ENCODE measurements at places on chromosomes 1 and 21.
A peak's percentile ranks its signal among the peaks of the same experiment; 100 is the strongest.

DNA sequence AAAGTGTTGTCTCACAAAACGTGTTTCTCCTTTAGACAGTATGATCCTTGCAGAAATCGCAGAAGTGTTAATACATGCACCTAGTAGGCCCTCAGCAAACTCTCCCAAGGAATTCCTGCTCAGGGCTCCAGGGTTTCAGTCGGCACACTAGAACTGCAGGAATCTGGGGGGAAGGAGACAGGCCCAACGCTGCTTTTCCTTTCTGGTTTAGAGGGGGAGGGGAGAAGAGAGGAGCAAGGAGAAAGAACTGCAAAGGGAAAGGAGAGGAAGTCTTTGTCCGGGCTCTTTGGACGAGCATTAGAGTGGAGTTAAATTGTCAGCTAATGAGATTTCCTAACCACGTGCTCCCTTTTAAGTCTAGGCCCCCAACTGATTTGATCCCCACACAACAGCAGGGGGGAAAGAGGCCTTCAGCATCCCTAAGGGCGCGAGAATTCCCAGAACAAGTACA lies 103.7 kb upstream of the SOD1 start:
- DNase-seq, result no peak

GRCh38 chr1:229699613-229700267 lies 73.7 kb downstream of the URB2 start:
- DNase-seq, result no peak

- no peak for DNase-seq
These were observed 7.9 kb downstream of the KIF21B start for GRCh38 chr1:201015551-201016091.

- peak; percentile 21 for DNase-seq
These were observed 20.2 kb downstream of the CAPZB start for GRCh38 chr1:19465123-19465522.

GRCh38 chr21:36509973-36510664 lies 30.2 kb upstream of the CLDN14 start:
- no peak for DNase-seq

DNA sequence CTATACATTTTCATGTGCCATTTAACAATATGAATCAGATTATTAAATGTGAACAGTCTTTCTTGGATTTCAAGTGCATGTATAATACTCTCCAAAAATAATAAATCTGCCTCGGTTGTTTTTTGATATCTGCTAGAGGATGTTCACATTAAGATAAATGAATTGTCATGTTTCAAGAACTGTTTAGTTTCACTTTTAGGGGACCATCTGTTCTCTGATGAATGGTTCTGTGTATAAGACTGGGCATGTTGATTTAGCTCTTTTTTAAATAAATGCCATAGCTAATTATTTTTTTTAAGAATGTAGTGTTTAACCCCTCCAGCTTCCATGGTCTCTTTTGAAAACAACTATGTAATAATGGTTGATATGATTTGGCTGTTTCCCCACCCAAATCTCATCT lies 1245.1 kb upstream of the ADGRL4 start:
- no peak for DNase-seq

DNA sequence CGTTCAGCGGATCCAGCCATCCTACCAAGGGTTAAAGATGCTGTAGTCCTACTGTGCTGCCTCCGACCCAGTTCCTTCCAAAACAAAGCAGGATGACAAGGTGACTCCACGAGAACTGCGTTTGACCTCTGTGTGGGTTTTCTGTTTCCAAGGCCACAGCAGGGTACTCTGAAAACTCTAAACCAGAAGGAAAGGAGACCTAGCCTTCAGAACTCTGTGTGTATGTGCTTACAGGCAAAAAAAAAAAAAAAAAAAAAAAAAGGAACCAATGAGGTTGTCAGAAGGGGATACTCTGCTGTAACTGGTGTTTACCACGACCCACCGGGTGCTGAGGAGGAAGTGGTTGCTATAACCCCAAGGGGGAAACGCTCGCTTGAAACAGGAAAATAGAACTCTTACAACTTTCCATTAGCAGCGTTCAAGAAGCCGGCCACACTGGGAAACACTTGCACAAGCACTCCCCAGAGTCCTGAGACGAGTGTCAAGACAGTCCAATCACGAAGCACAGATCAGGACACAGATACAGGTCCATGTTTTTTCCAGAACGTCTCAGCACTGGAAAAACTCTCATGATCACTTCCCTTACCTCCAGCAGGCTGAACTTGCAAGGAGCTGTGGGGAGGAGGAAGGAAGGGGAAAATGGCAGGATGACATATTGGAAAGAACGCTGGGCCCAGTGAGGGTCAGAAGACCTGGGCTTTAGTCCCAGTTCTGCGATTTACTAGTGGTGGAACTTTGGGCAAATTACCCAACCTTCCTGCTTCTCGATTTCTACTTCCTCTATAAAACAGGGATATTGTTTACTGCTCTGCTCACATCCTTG lies 64.0 kb downstream of the ITPKB start:
- no peak for DNase-seq

DNA sequence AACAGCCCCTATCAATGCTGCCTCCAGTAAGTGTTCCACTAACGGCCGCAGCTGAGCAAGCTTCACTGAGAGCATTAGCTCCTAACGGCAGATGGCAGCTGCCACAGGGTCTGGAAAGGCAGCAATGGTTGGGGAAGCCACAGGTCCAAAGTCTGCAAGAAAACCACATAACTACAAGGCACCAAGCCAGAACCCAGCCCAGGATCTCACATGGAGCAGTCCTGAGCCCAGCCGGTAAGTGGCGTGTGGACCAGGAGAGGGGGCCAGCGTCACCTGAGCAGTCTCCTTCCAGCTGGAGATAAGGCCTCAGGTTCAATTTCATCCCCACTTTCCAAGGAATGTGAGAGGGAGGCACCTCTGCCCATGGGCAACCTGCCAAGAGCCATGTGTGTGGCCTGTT lies 13.2 kb downstream of the SYT2 start:
- DNase-seq, result peak; percentile 20

DNA sequence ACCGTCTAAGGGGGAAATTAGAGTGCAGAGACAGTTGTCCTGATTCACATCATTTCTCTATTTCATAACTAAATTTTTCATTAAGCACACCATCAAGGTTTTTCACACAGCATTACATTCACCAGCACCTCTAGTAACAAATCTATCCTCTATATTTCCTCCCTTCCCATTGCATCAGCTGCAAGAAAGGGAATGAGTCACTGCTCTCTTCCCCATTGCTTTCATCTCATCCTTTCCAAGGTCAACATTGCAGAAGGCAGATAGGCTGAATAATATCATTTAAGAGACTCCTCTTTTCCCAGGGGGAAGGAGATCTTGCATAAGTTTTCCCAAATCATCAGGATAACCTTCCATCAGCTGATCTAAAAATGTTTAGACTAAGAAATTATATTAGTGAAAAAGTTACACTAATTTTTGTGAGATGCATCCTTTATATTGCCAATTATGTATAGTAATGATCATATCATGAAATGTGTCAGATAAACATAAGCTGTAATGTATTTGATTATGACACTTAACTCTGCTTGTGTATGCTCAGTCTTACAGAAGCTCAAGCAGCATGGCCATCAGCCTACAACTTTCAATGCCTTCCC lies 4.3 kb downstream of the INTS7 start:
- no peak for DNase-seq

DNA sequence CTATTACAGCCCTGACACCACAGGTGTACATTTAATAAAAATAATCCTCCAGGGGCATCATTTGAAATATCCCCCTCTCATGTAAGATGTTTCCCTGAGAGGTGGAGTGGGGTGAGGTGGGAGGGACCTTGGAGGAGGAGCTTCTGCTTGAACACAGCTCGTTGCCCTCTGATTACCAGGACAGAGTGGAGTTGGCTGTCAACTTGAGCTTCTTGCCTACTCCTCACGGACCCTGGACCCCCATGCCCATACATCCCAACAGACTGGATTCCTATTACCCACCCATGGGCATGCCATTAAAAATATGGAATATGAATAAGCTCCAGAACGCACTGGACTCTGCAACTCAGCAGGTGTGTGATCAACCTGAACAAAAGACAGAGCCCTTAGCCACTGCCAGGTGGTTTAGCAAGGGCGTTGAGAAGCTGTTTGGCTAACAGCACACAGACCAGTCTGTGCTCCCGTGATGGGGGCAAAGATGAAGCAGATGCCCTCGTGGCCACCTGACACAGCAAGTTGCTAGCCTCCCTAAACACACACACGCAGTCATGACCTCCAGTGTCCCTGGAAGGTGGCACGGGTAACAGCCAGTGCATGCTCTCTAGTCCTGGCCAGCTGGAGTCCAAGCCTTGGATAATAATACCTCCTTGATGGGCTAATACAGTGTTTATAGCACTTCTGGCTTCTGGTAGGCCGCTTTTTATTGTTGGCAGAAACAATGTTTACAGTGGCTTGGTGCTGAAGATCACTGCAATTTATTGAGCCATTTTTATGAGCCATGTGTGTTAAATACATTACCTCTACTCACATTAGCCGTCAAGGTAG lies 155.0 kb downstream of the TOMM20 start:
- DNase-seq, result peak; percentile 98

- DNase-seq, result peak; percentile 59
These were observed 3.1 kb downstream of the PBX1 start for GRCh38 chr1:164562061-164562460.

GRCh38 chr1:157984469-157984868 lies 9.0 kb upstream of the KIRREL1 start:
- DNase-seq, result no peak

DNA sequence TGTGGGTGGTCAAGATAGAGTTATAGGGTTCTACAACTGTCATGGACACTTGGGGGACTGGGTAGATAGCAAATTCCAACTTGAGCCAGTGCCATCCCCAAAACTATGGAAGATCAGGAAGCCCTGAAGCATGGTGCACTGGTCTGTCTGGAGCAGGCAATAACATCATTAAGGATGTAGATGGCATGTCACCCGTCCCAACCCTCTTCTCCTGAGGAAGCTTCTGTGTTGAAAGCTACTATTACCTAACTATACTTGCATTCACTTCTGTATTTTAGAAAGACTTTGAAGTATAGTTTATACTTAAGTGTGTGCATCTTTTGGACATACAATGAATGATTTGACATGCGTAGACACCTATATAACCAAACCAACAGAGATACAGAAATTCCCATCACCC lies 32.9 kb downstream of the RABIF start:
- no peak for DNase-seq

DNA sequence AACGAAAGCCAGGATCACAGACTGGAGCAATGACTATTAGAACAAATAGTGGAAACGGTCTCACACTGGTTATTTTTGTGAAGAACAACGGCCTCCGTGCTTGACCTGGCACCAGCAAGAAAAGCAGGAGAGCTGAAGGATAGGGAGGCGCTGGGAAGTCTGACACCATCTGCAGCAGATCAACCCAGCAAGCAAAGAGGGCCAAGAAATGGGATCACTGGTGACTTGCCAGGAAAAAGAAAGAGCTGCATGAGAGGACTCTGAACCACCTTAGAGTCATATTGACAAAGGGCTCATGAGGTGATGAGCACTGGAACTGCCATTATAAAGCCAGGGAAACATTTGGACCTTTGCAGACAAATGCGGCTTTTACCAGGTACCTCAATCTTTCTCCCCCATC lies 25.0 kb downstream of the MTOR start:
- no peak for DNase-seq

GRCh38 chr1:76547916-76548315 lies 319.4 kb upstream of the ST6GALNAC5 start:
- no peak for DNase-seq

- DNase-seq, result no peak
These were observed 494.8 kb downstream of the RWDD3 start for GRCh38 chr1:95728841-95729240.

DNA sequence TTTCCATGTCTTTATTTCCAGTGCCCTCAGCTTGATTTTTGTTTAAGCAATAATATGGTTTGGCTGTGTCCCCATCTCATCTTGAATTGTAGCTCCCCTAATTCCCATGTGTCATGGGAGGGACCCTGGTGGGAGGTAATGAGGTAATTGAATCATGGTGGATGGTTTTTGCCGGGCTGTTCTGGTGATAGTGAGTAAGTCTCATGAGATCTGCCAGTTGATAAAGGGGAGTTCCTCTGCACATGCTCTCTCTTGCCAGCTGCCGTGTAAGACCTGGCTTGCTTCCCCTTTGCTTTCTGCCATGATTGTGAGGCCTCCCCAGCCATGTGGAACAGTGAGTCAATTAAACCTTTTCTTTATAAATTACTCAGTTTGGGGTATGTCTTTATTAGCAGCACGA lies 559.6 kb upstream of the ADAMTS5 start:
- DNase-seq, result no peak

- DNase-seq, result no peak
These were observed 7.4 kb downstream of the LDLRAP1 start for GRCh38 chr1:25550683-25551310.

DNA sequence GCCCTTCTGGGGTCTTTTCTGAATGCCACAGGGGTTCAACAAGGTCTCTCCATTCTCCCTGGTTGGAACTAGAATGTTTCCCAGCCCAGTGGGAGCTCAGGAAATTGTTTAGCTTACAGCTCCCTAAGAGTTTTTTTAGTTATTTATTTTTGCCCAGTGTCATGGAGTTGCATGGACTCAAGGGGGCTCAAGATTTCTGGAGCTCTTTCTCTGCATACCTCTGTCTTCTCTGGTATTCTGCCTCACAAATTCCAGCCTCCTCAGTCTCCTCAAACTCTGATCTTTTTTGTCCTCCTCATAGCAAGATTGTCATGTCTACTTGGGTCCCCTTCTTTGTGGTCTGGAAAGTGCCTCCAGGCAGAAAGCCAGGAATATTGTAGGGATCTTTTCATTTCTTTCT lies 15.9 kb upstream of the PPP2R5A start:
- DNase-seq, result no peak

GRCh38 chr1:206654828-206655227 lies 19.5 kb downstream of the DYRK3 start:
- no peak for DNase-seq

GRCh38 chr1:168706391-168706992 lies 22.5 kb downstream of the DPT start:
- DNase-seq, result no peak

DNA sequence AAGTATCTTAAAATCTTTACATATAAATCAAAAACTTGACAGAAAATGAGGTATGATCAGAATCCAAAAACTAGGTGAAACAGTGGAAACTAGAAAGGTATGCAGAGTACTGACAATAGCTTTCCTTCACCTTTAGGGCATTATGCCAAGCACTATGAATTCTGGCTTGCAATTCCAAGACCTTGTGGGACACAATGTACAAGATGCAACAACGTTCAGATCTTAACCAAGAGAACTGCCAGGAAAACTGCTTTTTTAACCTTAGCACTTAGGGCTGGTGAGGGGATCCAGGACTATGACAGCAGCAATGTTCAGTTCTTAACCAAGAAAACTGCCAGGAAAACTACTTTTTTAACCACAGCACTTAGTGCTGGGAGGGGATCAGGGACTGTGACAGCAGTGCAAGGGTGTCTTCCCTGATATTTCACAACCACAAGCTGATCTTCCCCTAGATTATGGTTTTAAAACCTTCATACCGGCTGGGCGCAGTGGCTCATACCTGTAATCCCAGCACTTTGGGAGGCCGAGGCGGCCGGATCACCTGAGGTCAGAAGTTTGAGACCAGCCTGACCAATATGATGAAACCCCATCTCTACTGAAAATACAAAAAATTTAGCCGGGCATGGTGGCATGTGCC lies 22.3 kb downstream of the FOXJ3 start:
- DNase-seq, result no peak

GRCh38 chr1:116076831-116077230 lies 34.4 kb upstream of the MAB21L3 start:
- DNase-seq, result no peak

- DNase-seq, result no peak
These were observed 97.5 kb downstream of the RGS2 start for GRCh38 chr1:192906334-192906733.
